Hair follicular keratinocyte (primary cell): ENCODE measurements at places on chromosomes 5 and 9. TPM values are rescaled to one million over a fixed set of nuclear protein-coding genes. Genes with fewer than 3 reads are reported as not detected.

The PGM5 gene
- not detected in 2 replicates for total RNA-seq

The LCP2 gene
- not detected in 2 replicates for total RNA-seq

The PCDHA9 gene
- not detected in 2 replicates for total RNA-seq

The ZDHHC21 gene
- 1.4 and 3.3 TPM in 2 replicates for total RNA-seq

The C1QTNF2 gene
- not detected in 2 replicates for total RNA-seq

The PAPPA gene
- 0.78 and 1.3 TPM in 2 replicates for total RNA-seq

The CYSRT1 gene
- total RNA-seq, result 0.70 and 1.4 TPM in 2 replicates

The LRRC14B gene
- not detected in 2 replicates for total RNA-seq

The P4HA2 gene
- 70.4 and 112 TPM in 2 replicates for total RNA-seq

The SUSD3 gene
- total RNA-seq, result 2.1 and 3.1 TPM in 2 replicates

The TMEM252 gene
- not detected in 2 replicates for total RNA-seq

The SMIM33 gene
- not detected in 2 replicates for total RNA-seq

The OR5C1 gene
- not detected in 2 replicates for total RNA-seq

The RNF208 gene
- 0.23 TPM in 1 of 2 replicates, not detected in the other for total RNA-seq

The GTF3C5 gene
- total RNA-seq, result 42.2 and 64.6 TPM in 2 replicates

The TLX3 gene
- total RNA-seq, result 0.23 TPM in 1 of 2 replicates, not detected in the other

The STK32A gene
- total RNA-seq, result under 0.01 TPM in 1 of 2 replicates, not detected in the other

The KIF4B gene
- total RNA-seq, result not detected in 2 replicates

The IL3 gene
- total RNA-seq, result not detected in 2 replicates

The SPAG8 gene
- total RNA-seq, result 0.04 TPM in 1 of 2 replicates, not detected in the other

The PLPPR1 gene
- total RNA-seq, result not detected in 2 replicates

The TRIM23 gene
- total RNA-seq, result 5.9 and 8.8 TPM in 2 replicates

The PRSS3 gene
- 25.7 and 40.3 TPM in 2 replicates for total RNA-seq

The CDH9 gene
- total RNA-seq, result not detected in 2 replicates

The NEUROG1 gene
- total RNA-seq, result not detected in 2 replicates

The MARVELD2 gene
- total RNA-seq, result 17.2 and 21.5 TPM in 2 replicates

The SPINK13 gene
- not detected in 2 replicates for total RNA-seq

The EPB41L4A gene
- 1.3 and 6.8 TPM in 2 replicates for total RNA-seq

The LCN15 gene
- total RNA-seq, result not detected in 2 replicates

The ANKRD18B gene
- total RNA-seq, result 1.8 and 1.9 TPM in 2 replicates

The MSMP gene
- total RNA-seq, result not detected in 2 replicates

The LECT2 gene
- not detected in 2 replicates for total RNA-seq

The ARL14EPL gene
- not detected in 2 replicates for total RNA-seq

The IFNK gene
- 2.2 and 4.3 TPM in 2 replicates for total RNA-seq

The GRAMD2B gene
- 15.6 and 21.8 TPM in 2 replicates for total RNA-seq

The SHISAL2B gene
- total RNA-seq, result not detected in 2 replicates

The SCGB3A2 gene
- not detected in 2 replicates for total RNA-seq

The NR2F1-AS1 gene
- 0.11 TPM in 1 of 2 replicates, not detected in the other for total RNA-seq

The PPP1R26 gene
- 20.7 and 30.8 TPM in 2 replicates for total RNA-seq

The GALNT12 gene
- total RNA-seq, result 0.86 and 0.87 TPM in 2 replicates

The CATSPER3 gene
- not detected in 2 replicates for total RNA-seq

The SHOC1 gene
- 0.04 TPM in 1 of 2 replicates, not detected in the other for total RNA-seq

The TEX48 gene
- not detected in 2 replicates for total RNA-seq

The SLC6A19 gene
- total RNA-seq, result not detected in 2 replicates

The IL9 gene
- total RNA-seq, result not detected in 2 replicates

The TMEM267 gene
- total RNA-seq, result 8.2 and 17.3 TPM in 2 replicates

The SYNPO gene
- total RNA-seq, result 15.4 and 30.0 TPM in 2 replicates

The INSL6 gene
- not detected in 2 replicates for total RNA-seq

The CMBL gene
- total RNA-seq, result 4.3 and 7.0 TPM in 2 replicates

The C5orf58 gene
- not detected in 2 replicates for total RNA-seq
